ENCODE measurements at places on chromosomes 7 and 10.
A peak's percentile ranks its signal among the peaks of the same experiment; 100 is the strongest.

GRCh38 chr10:37856881-37857286 lies 526 bp downstream of the ZNF248 start:
- peak overlapping the region; percentile 100 for H3K27ac ChIP-seq
- DNase-seq, result peak; percentile 28
- peaks cover 23% of the 10 kb centered on the region for H3K4me1 ChIP-seq
- no peaks in the 10 kb centered on the region for H3K27me3 ChIP-seq
- H3K4me3 ChIP-seq, result peak overlapping the region; percentile 69

GRCh38 chr10:6200734-6201515 lies 1.8 kb upstream of the PFKFB3 start:
- H3K4me3 ChIP-seq, result peak overlapping the region; percentile 84
- H3K27me3 ChIP-seq, result no peaks in the 10 kb centered on the region
- DNase-seq, result peak; percentile 44
- H3K36me3 ChIP-seq, result no peaks in the 10 kb centered on the region

DNA sequence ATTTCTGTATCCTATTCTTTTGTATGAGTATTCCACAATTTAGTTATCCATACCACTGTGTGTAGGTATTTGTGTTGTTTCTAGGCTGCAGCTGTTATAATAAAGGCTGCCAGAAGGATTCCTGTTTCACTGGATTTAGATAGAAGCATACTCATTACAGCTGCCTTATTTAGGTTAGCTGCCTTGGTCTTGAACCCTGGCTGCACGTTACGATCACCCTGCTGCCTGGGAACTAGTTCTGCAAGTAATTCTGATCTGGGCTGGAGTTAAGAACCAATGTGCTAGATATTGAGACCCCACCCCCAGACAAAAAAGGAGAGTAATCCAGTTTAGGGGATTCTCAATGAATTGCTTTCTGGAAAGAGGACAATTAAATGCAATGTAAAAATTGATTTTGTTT lies 43.1 kb downstream of the CCDC71L start:
- H3K4me1 ChIP-seq, result peaks cover 3% of the 10 kb centered on the region
- no peaks in the 10 kb centered on the region for H3K36me3 ChIP-seq
- DNase-seq, result no peak
- H3K4me3 ChIP-seq, result no peak overlapping the region
- no peaks in the 10 kb centered on the region for H3K27me3 ChIP-seq

DNA sequence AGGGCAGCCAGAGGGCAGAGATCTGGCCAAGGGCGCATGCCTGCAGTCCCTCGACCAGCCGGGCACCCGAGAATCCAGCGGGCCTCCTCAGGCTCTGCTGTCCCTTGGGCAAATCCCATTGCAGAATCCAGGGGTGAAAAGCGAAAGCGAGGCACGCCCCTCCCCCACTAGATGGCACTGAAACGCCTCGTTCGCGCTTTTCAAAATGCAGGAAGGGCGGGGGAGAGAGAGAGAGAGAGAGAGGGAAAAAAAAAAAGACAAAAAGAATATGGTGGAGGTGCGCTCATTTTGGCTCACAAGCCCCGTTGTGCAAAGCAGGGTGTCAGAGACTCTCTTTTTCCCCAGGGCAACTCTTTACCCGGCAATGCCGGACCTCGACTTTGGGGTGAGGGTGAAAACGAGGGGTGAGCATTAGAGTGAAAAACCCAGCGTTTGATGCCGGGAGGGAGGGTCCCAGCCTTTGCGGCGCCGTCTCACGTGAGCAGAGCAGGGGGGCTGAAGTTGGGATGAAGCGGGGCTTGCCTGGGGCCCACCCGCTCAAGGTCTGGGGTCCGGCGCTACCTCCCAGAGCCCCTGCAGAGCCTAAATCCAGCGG lies 2.5 kb upstream of the TMEM178B start:
- no peaks in the 10 kb centered on the region for H3K4me1 ChIP-seq
- peak overlapping the region; percentile 66 for H3K4me3 ChIP-seq
- H3K27me3 ChIP-seq, result no peaks in the 10 kb centered on the region
- H3K27ac ChIP-seq, result peak overlapping the region; percentile 47
